ENCODE measurements at places on chromosomes 4 and X.

- no peak for DNase-seq
Measured at GRCh38 chr4:37601531-37601930, 84.6 kb downstream of the RELL1 start.

- no peak for DNase-seq
Measured at GRCh38 chr4:84905646-84906045, 60.8 kb downstream of the WDFY3 start.

- no peak for DNase-seq
Measured at GRCh38 chrX:71144651-71145050, at the start of gene NLGN3. Gene NLGN3 (plus strand): TSS chrX:71144841. CDS start chrX:71147750, 2,909 bp downstream.

DNA sequence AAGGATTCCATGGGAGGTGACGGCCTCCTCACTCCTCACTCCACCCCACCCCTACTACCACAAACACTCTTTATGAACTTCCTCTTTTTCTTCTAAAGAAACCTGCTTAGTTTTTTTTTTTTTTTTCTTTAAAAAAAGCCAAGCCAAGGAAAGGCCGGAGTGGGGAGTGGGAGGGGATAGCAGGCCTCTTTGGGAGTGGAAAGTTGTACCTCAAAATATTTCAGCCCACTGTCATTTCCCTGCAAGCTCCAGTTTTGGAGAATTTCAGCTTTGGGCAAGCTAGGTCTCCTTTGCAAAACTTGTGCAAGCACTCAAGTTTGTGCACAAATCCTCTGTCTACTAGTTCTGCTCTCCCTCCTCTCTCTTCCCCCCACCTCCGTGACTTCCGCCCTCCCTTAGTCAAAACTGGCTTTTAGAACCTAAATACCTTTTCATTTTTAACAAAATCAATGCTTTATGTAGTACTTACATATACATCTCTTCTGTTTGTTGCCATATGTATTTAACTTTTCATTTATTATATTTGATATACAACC, 512 bp upstream of the ANTXR2 start:
- DNase-seq, result no peak

DNA sequence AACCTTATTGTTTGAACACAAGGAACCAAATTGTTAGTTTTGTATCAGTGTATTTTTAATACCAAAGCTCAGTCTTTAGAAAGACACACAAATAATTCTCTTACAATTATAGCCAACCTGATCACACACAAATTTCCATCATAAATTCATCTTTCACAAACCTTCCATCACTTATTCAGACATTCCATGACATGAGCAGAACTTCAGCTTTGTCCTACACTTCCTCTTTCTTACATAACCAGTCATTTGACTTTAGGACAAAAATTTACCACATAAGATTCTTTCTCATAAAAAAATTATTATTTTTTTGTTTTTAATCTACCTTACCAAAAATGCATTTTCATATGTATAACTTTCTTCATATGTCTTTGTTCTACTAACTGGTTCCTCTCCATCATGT, 312.2 kb downstream of the GALNTL6 start:
- DNase-seq, result no peak
